ENCODE measurements at places on chromosomes 5 and 9.

DNA sequence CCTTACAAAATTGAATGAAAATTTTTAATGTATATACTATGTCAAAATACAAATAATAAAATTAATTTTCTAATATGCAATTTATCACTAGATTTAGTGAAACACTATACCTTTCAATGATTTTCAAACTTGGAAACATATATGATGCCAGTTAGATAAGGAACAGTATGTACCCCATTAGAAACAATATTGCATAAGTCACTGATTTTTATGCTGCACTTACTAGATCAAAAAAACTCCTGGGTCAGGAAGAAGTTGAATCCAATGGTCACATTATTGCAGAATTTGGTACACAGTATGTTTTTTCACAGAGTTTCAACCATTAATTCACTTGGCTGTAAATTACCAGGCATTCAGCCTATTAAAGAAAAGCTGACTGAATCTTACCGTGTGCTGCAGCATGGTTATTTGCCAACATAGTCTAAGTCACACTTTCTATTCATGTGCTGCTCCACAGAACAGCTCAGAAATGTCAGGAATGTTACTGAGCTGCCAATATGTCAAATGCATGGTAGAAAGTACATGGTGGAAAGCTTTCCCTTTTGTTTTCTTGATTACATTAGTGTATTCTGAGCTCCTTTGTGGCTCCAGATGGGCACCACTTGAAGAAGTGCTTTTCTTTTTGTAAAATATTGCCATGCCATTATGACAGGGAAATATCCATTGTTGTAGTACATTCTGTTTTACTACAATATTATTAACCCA, 9.9 kb upstream of the PRR16 start:
- DNase-seq = no peak

GRCh38 chr9:25964239-25964638, 286.0 kb upstream of the TUSC1 start:
- peak; percentile 2 for DNase-seq

GRCh38 chr5:7078101-7078500, 317.8 kb upstream of the ADCY2 start:
- DNase-seq = no peak

- no peak for DNase-seq
Observed at GRCh38 chr5:157858527-157859226, at the start of gene CLINT1. TSS of gene CLINT1 (minus strand) at chr5:157859145. CDS start at chr5:157858970, 175 bp downstream.

DNA sequence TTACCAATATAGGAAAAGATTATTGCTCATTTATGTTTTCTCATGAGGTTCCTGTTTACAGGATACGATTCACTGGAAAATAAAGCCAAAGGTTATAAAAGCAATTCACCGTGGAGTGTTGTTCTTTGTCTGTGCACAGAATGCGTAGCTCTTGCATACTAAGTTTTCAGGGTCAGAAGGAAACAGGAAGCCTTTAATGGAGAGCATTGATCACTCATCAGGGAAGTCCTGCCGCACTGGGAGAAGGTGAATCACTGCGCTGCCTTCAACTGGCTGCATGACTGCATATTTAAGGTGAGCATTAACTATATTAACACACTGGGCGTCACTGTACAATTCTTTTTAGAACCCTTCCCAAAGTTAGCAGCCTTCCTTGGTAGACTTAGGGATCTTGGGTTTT, 74.1 kb upstream of the SYK start:
- DNase-seq = no peak

DNA sequence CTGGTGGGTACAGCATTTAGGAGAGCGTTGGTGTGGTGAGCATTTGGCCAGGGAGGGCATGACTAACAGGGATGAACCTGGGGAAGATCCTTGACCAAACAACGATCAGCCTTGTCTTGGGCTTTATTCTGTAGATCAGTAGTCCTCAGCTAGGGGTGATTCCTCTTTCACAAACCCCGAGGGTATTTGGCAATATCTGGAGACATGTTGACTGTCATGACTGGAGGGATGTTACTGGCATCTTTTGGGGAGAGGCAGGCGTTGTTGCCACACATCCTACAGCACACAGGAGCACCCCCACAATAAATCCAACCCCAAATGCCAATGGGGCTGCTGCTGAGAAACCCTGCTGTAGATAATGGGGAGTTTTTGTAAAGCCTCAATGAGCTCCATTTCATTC, 43.9 kb downstream of the OSTF1 start:
- DNase-seq = no peak

GRCh38 chr5:174083056-174083827, 37.7 kb downstream of the NSG2 start:
- DNase-seq = no peak

DNA sequence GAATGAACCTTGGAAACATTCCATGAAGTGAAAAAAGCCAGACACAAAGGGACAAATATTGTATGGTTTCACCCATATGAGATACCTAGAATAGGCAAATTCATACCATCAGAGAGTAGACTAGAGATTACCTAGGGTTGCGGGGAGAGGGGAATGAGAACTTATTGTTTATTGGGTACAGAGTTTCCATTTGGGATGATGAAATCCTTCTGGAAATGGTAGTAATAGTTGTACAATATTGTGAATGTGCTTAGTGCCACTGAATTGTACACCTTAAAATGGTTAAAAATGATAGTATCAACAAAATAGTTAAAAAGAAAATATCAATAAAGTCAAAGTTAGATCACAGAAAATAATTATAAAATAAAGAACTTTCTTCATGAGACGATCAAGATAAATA, 25.5 kb downstream of the CATSPER3 start:
- no peak for DNase-seq

DNA sequence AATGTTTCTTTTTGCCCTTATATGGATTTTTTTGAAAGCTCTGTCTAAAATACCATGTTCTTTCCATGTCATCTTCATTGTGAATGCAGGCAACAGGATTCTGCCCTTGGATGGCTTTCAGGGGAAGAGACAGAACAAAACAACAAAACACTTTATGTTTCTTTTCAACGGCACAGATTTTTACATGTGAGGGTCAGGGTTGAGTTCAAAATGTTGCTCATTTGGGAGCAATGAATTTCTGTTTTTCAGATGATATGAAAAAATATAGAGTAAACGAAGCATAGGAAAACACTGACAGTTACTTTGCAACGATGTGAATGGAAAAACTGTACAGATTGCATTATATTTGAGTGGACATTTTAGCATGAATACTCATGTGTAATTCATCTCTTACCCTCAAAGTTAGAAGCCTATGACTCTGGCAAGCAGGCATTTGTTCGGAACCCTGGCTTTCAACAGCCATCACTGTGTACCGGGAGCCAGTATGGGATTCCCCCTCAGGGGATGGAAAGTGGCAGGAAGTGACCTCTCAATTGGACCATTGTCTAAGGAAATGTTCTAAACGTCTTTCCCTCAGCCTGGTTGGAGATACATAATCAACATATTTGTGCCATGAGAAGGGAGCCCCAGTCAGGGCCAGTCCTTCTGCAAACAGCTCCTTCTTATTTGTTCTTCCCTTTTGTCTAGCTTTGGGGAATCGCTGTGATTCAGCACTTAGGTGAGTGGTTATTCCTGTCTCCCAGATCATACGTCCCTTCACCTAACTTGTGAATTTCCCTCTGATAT, 153.9 kb upstream of the MEF2C start:
- DNase-seq = no peak

DNA sequence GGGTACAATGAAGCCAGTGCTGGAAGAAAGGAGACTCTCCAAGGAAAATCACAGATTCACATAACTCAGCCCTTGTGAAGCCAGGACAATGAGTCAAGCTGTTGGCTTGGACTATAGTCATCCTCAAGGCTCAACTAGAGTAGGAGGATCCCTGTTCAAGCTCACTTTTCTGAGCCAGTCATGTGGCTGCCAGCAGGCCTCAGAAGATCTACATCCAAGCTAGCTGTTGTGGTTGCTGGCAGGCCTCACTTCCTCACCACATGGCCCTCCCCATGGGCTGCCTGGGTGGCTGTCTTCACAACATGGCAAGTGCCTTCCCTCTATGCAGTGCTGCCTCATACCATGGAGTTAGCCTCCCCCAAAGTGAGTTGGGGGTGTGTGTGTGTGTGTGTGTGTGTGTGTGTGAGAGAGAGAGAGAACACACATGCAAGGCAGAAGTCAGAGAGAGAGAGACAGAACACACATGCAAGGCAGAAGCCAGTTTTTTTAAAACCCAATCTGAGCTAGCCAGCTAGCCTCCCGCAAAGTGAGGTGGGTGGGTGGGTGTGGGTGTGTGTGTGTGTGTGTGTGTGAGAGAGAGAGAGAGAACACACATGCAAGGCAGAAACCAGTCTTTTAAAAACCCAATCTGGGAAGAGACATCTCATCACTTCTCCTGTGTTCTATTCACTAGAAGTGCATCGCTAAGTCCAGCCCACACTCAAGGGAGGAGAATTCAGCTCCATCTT, 17.1 kb downstream of the SCAI start:
- no peak for DNase-seq

GRCh38 chr5:135999406-136000139, 29.2 kb upstream of the TGFBI start:
- DNase-seq = no peak

GRCh38 chr9:134962065-134962972, 44.6 kb upstream of the FCN1 start:
- DNase-seq = no peak

DNA sequence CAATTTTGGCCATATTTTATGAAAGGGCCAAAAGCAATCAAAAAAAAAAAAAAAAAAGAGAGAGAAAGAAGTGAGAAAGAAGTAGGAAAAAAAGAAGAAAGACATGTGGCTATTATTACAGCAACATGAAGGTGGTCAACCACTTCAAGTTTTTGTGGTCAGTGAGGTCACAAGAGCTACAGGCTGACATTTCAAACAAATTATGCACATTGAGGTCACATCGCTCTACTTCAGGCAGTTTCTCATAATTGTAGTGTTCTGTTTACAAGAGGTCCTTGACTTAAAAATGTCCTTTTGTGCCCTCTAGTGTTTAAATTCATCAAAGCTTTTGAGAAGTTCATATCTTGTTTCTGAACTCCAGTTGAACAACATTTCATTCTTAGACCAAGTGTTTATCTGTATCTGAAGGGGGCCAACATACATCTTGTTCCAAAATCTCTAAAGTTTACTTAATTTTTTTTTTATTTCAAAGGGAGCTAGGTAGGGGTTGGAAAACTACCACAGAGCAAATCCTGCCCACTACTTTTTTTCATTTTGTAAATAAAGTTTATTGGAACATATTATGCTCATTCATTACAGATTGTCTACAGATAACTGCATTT, 513.1 kb downstream of the PDE4D start:
- DNase-seq = peak; percentile 48

- no peak for DNase-seq
Observed at GRCh38 chr9:81387360-81388106, 301.8 kb downstream of the TLE1 start.

- no peak for DNase-seq
Observed at GRCh38 chr5:79378510-79379186, 135.3 kb downstream of the HOMER1 start.

GRCh38 chr5:84549054-84549453, 164.4 kb upstream of the EDIL3 start:
- no peak for DNase-seq

DNA sequence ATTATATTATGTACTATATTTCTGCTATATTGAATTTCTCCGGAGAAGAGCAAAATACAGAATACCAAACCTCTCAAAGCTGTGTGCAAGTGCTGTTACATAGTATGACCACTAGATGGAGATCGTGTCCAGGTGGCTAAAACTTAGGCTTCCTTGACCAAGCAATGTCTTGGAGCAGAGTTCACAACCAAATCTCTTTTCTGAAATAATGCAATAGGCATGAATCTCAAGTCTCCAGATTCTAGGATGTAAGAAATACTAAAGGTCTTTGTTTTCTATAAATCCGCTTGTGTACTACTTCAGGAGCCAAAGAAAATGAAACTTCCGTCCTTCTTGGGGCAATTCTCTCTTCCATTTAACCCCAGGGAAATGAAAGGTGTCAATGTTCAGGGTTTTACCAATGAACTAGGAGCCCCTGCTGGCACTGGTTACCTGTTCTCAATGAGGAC, 181.5 kb upstream of the RAI14 start:
- DNase-seq = peak; percentile 58

- DNase-seq = no peak
Observed at GRCh38 chr5:95631991-95632675, 12.2 kb downstream of the GPR150 start.

GRCh38 chr5:170691657-170692056, 91.9 kb upstream of the GABRP start:
- no peak for DNase-seq

- no peak for DNase-seq
Observed at GRCh38 chr5:158543539-158544387, 556.0 kb downstream of the EBF1 start.

DNA sequence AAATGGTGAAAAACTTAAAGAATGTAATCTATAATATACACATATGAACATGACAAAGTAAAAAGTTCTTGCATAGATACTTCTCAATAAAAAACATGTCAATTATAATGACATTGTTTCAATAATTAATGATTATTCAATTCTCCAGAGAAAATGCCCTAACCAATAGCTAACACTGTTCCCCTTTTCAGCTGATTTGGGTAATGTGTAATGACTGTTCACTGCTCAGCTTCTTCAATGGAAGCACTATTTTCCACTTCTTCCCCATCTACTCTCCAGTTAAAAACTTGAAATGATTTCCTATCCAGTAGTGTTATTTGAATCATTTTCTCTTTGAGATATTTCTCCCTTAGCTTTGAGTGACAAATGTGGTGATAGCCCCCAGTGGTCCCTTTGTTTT, 62.3 kb downstream of the CEP120 start:
- DNase-seq = no peak
